ENCODE measurements at places on chromosomes 7 and 10.
A peak's percentile ranks its signal among the peaks of the same experiment; 100 is the strongest.

GRCh38 chr10:120278069-120278468 is 179.0 kb upstream of the PLPP4 start:
- no peak for DNase-seq

GRCh38 chr7:38315410-38315809 is 42.0 kb upstream of the TARP start:
- no peak for DNase-seq

- no peak for DNase-seq
Measured at GRCh38 chr10:82953909-82954308, 1078.9 kb downstream of the NRG3 start.

GRCh38 chr10:1183033-1183396 is 126.8 kb downstream of the WDR37 start:
- DNase-seq: peak; percentile 47

DNA sequence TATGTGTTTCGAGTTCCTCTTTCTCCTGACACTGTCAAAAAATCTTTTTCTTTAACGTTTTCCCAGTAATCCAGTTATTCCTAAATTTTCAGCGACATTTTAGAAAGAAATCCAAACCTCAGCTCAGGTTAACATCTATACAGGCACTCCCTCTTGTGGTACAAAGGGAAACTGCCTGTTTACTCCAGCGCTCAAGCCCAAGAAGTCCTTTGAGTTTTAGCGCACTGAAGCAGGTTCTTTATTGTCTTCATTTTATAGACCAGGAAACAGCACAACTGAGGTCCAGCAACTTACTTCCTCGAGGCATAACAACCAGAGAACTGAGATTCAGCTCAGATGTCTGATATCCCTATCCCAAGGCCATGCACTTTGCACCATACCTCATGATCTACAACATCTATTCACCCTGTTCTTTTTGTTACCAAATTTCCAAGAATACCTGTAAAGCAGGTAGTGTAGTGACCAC is 287.2 kb upstream of the MKLN1 start:
- DNase-seq: no peak

All from left hindlimb (tissue), 1 donor.